ENCODE measurements at places on chromosomes 1 and 21.

GRCh38 chr1:65044411-65044810, 78.1 kb upstream of the JAK1 start:
- DNase-seq: no peak

GRCh38 chr1:201745023-201745422, 83.9 kb upstream of the IPO9 start:
- no peak for DNase-seq

- peak; percentile 45 for DNase-seq
Measured at GRCh38 chr1:13700521-13701270, 708 bp downstream of the PRDM2 start.

- DNase-seq: no peak
Measured at GRCh38 chr21:43374228-43374885, 52.6 kb downstream of the SIK1 start.

DNA sequence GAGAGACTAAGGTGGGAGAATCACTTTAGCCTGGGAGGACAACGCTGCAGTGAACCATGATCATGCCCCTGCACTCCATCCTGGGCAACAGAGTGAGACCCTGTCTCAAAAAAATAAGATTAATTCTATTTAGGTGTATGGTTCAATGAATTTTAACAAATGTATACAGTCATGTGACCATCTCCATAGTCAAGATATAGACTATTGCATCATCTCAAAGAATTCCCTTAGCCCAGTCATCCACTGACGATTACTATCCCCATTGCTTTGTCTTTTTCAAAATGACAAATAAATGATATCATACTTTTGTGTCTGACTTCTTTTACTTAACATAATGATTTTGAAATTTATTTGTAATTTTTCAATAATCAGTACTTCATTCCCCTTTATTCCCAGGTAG, 260.0 kb downstream of the LRRC7 start:
- DNase-seq: no peak

- DNase-seq: peak; percentile 23
Measured at GRCh38 chr1:117928881-117929342, 509 bp downstream of the GDAP2 start.

- DNase-seq: no peak
Measured at GRCh38 chr21:46518983-46519583, 60.4 kb downstream of the DIP2A start.

- no peak for DNase-seq
Measured at GRCh38 chr1:58881471-58881994, 97.7 kb upstream of the JUN start.

DNA sequence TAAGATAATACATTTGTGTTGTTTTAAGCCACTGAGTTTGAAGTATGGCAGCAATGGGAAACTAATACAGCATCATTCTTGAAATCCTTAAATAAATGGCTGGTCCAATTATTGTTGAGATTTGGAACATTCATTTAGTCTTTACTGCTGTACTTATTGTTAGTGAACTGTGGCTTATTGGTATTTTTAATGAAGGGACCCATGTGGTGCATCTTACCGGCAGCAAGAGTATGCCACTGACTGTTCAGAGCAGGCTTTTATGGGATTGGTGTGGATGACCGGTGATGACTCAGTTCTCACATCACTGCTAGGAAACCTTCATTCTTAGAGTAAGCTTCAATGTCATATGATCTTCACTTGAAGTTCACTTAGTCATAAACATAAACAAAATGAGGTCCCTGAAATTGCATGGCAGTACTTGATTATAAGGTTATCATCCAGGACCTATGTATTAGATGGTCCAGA, 31.5 kb downstream of the PRKAA2 start:
- DNase-seq: no peak

DNA sequence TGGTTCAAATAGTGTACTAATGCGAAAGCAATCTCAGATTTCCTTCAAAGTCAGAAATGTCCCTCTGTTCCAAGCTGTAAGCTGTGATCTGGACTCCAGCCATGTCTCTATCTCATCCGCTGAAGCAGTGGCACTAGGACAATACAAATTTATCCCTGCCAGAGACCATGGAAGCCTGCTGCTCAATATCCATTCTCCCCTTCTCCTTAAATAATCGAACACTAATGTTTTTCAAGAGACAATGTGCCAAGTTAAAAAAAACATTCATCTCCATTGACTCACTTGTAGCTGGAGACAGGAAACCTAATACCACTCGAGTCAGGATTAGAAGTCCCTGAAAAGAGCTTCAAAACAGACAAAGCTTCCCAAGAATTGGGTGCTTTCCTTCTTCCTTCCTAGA, 38.5 kb upstream of the PGBD5 start:
- DNase-seq: no peak

DNA sequence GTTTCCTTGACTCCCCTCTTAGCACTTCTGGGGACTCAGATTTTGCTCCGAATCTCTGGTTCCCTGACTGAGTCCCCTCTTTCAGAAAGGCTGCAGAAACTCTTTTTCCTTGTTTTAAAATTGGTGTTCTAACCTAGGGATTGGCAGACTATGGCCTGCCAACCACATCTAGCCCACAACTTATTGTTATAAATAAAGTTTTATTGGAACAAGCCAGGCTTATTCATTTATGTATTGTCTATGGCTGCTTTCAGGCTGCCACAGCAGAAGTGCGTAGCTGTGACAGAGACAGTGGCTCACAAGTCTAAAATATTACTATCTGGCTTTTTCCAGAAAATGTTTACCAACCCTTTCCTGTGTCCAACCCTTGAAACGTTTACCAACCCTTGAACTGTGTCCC, 81.7 kb downstream of the IER5 start:
- DNase-seq: no peak

DNA sequence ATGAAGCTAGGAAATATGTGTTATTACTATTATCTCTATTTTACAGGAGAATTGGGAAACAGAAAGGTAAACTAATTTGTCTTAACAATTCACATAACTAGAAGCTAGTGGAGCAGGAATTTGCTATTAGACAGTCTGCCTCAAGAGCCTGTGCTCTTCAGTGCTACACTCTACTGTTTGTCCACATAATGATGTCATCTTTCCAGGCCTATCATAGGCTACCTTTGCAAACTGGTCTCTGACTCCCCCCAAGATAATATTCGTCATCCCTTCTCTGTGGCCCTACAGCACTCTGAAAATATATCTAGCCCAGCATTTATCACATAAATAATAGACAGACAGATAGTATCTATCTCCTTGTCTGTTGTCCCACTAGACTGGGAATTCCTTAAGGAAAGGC, 34.1 kb downstream of the TRIT1 start:
- DNase-seq: no peak

- no peak for DNase-seq
Measured at GRCh38 chr21:19523746-19524145, 1120.2 kb upstream of the TMPRSS15 start.

DNA sequence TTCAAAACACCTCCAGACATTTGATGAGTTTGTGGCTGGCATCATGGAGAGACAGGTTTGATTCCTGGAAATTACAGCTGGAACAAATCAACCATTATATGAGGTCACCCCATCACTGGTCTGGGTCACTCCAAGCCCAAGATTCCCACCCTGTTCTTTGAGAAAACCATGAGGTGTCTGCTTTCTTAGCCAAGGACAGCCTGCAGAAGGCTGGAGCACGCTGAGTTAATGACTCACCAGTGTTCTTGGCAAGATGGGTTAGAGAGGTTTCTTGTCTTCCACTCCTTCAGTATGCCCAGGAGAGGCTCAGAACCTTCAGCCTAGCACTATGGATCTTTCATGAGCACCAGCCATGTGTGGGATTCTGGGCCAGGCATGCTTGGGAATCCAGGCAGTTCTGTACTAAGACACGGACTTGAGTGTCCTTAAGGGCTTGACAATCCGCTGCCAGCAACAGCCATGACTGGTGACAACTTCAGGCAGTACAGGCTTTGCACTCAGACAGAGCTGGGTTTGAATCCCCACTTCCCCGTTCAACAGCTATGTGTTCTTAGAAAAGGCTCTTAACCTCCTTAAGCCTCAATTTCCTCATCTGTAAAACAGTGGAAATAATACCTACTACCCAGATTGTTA, 43.9 kb downstream of the GRHL3 start:
- no peak for DNase-seq

- no peak for DNase-seq
Measured at GRCh38 chr1:183914276-183914675, 109.4 kb downstream of the RGL1 start.

- no peak for DNase-seq
Measured at GRCh38 chr1:101028466-101028865, 2.9 kb upstream of the DPH5 start.

DNA sequence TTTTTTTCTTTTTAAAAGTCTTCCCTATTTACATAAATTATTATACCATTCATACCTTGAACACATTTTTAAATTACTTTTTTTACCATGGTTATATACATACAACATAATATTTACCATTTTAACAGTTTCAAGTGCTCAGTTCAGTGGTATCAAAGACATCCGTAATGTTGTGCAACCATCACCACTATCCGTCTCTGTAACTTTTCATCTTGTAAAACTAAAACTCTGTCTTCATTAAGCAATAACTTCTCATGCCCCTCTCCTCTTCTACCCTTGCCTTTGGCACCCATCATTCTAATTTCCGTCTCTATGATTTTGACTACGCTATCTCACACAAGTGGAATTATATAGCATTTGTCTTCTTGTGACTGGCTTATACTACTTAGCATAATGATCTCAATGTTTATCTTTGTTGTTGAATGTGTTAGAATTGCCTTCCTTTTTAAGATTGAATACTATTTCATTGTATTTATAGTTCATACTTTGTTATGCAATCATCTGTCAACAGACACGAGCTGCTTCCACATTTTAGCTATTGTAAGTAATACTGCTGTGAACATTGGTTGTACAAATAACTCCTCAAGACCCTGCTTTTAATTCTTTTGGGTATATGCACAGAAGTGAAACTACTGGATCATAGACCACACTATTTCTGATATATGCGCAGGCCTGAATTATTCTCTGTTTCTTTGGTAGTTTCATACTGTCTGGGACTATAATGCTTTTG, 689.5 kb upstream of the NCAM2 start:
- no peak for DNase-seq

- DNase-seq: no peak
Measured at GRCh38 chr1:28374297-28374696, 4.8 kb downstream of the PHACTR4 start.

DNA sequence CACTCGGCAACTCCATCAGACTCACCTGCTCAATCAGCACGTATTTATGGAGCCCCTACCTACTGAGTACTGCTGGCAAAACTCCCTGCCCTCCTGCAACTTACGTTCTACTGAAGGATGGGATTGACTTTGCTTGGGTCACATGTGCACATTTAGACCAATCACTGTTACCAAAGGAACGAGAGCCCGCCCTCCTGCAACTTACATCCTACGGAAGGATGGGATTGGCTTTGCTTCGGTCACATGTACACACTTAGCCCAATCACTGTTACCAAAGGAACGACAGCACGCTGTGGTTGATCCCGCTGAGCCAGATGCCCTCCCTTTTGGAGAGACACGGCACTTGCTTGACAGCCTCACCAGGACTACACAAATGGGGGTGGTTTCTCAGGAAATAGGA, 46.0 kb downstream of the UBIAD1 start:
- no peak for DNase-seq

DNA sequence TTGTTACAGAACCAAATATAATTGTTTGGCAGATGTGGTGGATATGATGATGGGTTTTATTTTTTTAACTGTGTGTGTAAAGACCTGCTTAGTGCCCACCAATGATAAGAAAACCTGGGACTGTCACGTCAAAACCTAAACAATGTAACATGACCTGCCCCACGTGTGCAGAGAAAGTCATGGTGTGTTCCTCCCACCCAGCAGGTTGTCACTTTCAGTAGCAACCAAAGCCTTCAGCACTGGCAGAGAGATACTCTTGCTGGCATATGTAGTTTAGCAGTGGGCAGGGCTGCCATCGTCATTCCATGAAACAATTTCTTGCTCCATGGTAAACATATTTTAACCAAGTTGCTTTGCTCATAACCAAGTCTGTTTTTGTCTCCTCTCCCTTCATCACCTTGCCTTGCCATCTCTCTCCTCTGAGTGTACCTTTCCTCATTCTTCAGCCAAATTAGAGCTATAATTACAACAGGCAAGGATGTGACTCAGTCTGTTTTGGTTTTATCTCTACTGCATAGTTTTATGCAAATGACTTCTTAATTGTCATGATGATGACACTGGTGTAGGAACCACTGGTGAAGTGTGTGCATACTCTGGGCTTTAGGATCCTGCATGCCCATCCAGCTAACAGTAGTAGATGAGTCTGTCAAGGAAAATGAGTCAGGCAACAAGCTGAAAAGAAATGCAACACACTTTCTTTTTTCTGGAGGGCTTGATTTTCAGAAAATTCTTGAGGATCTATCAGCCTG, 150.3 kb downstream of the EDEM3 start:
- DNase-seq: no peak

DNA sequence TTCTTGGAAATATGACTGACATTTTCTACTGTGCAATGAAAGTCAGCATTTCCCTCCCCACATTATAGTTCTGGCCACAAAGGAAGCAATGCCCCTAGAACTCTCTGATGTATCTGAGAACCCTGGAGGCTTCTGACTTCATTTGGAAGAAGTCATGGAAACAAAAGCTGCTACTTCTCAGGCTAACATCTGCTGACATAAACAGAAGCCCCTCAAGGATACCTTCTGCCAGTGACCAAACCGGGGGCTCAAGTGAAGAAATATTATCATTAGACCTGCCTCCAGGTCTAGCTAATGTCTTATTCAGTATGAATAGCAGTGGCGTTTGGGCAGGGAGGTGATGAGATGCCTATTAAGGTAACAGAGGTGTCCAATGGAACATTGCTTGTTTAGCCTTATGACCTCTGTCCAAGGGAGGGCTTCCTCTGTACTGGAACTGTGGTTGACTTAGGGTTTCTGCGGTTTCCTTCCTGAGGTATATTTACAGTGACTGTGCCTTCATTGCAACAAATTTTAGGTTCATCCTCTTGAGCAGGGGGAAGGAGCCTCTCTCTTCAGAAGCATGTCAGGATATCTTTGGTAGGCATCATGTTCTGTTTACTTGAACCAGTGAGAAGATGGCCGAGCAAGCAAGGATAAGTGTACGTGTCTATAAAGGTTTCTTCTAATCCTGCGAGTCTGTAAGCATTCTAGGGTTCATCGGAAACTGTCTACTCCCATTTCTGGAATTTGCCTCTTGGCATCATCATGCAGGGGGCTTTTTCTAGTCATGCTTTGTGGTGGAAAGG, 161.7 kb downstream of the PBX1 start:
- no peak for DNase-seq

GRCh38 chr21:28436286-28436932, 556.3 kb downstream of the LTN1 start:
- DNase-seq: no peak

- no peak for DNase-seq
Measured at GRCh38 chr1:172628401-172628800, 30.5 kb upstream of the FASLG start.

GRCh38 chr1:108082738-108083562, 117.2 kb downstream of the SLC25A24 start:
- DNase-seq: peak; percentile 2

All from stimulated activated naive CD4-positive, alpha-beta T cell treated with Interleukin-2 at 50 U/mL for 16 hours (primary cell).